ENCODE measurements at places on chromosomes 1 and 21.

GRCh38 chr1:101438359-101438758 is 201.5 kb downstream of the S1PR1 start:
- no peak for DNase-seq

- DNase-seq, result no peak
Measured at GRCh38 chr1:33119532-33120217, 38.7 kb downstream of the AZIN2 start.

DNA sequence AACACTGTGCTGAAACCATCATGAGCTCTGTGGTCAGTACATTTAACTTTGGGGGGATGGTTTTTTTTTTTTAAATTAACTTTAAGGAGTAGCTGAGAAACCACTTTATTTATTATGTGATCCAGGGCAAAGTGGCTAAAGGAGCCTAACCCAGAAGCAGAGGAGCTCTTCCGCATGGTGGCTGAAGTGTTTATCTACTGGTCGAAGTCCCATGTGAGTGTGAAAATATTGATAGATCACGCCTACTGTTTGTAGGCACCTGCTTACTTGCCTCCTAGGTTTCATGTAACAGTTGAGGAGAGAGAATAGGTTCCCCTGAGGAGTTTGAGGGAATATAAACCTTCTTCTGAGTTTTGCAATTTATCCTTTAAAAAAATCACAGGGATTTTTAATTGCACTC is 181.4 kb downstream of the ZP4 start:
- DNase-seq, result no peak

GRCh38 chr21:41877901-41878830 is 978 bp downstream of the PRDM15 start:
- peak; percentile 42 for DNase-seq

- no peak for DNase-seq
Measured at GRCh38 chr1:157176591-157177121, 38.5 kb upstream of the ETV3 start.

DNA sequence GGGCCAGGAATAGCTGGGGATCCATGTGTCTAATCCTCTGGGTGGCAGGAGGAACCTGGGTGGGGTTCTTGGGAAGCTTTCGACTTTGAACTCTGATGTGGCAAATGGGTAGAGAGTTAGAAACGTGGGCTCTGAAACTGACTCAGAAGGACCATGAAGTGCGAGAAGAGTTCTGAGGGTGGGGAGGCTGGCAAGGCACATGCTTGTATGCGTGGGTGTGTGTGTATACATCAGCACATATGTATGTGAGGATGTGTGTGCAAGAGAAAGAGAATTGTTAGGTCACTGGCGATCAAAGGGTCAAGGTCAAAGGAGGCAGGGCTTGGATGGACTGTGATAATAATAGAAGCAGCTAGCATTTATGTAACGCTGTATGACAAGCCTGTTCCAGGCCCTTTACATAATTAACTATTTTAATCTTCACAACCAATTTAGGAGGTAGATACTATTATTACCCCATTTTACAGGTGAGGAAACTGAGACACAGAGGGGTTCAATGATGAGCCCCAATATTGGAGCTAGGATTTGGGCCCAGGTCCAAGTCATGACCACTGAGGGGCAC is 84.5 kb upstream of the POU3F1 start:
- no peak for DNase-seq

- DNase-seq, result no peak
Measured at GRCh38 chr1:209720826-209721225, 16.2 kb downstream of the HSD11B1 start.

DNA sequence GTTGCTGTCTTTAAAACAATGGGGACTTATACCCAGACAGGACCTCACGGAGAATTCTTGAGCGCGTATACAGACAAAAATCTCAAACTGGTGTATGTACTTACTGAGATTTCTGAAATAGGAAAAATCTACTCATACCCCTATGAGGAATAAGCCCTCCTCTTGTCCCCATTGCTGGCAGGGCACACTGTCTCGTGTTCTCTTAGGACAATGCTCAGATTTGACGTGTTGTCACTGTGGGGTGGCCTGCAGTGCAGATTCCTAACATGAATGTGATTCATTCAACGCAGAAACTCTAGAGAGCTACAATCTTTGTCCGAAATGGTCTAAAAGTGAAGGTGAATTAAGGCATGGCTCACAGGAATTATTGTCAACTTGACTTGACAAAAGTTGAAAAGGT is 31.1 kb upstream of the PDE9A start:
- no peak for DNase-seq

- no peak for DNase-seq
Measured at GRCh38 chr1:84402501-84402900, 4.2 kb downstream of the DNASE2B start.

DNA sequence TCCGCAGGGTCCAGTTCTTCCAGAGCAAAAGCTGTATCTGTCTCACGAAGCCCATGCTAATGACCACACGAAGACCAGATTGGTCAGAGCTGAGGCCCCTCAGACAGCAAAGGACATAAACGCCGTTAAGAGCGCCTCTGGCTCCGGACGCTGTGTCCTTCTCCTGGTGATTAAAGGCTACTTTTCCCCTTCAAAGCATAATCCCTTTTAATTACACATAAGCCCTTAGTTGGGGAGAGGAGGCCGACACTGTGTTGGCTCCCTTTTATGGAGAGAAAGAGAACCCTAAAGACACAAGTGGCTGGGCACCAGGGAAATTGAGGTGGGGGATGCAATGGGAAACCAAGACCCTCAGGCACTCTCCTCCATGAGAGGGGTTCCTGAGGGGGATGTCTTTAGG is at the start of gene ABCA4:
TSS of gene ABCA4 (minus strand) at position 158 of the 400 bp plus-strand sequence. CDS start at position 55, 103 bp downstream.
- no peak for DNase-seq

GRCh38 chr1:66490816-66491215 is 43.1 kb upstream of the SGIP1 start:
- no peak for DNase-seq

DNA sequence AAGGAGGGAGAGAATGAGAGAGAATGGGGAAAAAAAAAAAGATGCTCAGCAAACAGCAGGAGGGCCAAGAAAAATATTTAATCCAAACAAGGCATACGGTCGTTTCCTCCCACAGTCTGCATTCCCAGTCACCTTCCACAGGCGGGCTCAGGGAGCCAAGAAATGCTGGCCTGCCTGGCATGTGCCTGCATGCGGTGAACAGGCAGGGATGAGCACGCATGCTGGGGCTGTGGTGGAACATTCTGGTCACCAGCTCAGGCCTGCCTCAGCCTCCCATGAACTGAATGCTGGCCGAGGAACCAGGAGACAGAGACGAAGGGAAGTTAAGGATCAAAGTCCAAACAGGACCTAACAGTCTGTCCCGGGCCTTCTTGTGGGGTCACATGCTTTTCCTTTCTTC is 335.3 kb downstream of the ASTN1 start:
- DNase-seq, result no peak

DNA sequence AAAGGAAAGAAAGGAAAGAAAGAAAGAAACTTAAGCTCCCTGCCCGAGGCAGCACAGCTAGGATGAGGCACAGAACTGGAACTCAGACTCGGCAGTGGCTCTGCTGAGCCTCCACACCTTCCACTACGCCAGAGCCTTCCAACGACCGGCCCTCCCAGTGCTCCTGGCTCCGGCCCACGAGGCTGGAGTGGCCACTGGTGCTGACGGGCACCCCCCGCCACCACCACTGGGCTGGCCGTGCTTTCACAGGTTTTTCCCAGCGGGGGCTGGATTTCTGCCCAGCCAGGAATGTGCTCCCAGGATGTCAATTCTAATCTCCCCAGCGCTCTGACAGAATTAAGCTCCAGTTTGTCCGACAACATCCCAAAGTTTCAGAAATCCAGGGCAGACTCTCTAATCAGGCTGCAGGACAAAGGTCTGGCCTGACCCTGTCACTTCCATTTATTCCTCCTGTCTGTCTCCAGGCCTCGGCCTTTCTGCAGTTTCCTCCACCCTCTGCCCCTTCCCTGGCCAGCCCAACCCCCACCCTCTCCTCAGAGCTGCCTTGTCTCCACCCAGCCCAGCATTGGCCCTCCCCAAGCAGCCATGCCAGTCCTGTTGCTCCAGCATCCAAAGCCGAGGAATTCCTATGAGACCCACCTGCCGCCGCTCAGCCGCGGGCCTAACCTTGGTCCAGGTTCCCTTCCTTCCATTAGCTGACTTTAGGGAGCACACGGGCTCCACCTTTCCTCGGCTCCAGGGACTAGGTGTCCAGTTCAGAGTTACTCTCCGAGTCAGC is 81.9 kb downstream of the CASZ1 start:
- no peak for DNase-seq

- no peak for DNase-seq
Measured at GRCh38 chr1:201153474-201154388, 543 bp downstream of the TMEM9 start.

GRCh38 chr1:111535256-111536191 is 32.1 kb upstream of the ADORA3 start:
- no peak for DNase-seq

DNA sequence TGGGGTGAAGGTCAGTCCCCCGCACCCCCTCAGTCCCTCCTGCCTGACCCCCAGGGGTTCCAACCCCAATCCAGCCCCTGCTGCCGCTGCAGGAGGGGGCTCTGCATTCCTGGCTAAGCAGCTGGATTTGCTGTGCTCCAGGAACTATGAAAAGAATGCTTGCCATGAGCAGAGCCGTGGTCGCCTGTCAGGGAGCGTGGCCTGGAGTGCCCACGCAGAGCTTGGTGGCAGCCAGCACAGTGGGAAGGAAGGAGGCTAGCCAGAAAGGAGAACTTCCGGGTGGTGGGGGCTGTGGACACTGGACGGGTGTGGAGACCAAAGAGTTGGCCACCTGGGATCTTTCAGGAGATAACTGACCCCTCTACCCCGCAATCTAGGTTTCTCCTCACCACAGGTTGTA is 5.6 kb downstream of the COL8A2 start:
- DNase-seq, result no peak

GRCh38 chr1:31581821-31582810 is 5.8 kb downstream of the TINAGL1 start:
- no peak for DNase-seq

DNA sequence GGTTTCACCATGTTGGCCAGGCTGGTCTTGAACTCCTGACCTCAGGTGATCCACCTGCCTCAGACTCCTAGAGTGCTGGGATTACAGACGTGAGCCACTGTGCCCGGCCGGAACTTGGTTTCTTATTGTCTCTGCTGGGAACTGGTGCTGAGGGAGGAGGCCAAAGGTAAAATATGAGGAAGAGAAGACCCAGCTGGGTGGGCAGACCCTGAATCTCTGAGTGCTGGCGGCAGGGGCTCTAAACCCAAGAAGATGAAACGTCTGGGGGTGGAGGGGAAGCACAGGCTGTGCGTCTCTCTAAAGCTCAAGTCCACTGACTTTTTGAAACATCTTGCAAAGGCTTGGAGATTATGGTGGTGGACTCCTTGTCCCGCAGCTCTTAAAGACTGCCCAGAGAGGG is 82.0 kb upstream of the TLR5 start:
- DNase-seq, result no peak

- no peak for DNase-seq
Measured at GRCh38 chr1:221411283-221411682, 330.6 kb downstream of the DUSP10 start.

- no peak for DNase-seq
Measured at GRCh38 chr1:3367376-3367775, 87.1 kb upstream of the ARHGEF16 start.

DNA sequence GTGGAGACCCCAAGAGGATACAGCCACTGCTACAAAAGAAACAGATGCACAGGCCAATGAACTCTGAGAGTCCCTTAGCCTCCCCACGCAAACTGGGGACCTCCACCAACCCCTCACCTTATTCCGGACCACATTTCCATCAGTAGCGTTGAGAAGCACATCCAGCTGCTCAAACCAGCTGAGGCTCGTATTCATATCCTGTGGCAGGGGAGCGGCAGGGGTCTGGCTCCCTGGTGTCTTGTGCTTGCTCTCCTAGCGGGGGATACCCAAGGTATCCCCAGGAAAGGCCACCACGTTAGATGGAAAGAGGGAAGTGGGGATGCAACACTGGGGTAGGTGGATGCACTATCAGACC is 481 bp downstream of the CCDC163 start:
- DNase-seq, result no peak

GRCh38 chr1:225155555-225155954 is 226.1 kb downstream of the DNAH14 start:
- no peak for DNase-seq

- no peak for DNase-seq
Measured at GRCh38 chr1:164716992-164717703, 158.2 kb downstream of the PBX1 start.

DNA sequence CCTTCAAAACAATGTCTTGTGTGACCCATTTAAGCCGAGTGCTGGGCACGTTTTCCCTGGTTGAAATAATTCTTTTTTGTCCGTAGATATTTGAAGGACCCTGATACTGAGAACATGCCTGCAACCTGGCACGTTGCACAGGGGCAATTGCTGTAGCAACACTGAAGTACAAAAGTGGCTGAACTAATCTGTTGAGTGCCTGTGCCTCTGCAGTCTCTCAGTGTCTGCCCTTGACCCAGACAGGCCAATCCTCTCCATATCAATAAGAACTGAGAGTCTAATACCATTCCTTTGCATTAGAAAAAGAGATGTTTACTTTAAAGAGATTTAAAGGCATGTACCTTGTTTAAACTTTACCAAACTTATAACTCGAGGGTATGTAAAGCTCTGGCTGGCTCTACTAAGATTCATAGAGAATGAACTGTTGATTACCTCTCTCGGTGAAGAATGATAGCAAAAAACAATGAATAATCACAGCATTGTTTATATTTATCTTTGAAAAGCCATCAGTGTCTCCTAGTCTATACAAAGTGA is 2.4 kb downstream of the GREM2 start:
- no peak for DNase-seq

DNA sequence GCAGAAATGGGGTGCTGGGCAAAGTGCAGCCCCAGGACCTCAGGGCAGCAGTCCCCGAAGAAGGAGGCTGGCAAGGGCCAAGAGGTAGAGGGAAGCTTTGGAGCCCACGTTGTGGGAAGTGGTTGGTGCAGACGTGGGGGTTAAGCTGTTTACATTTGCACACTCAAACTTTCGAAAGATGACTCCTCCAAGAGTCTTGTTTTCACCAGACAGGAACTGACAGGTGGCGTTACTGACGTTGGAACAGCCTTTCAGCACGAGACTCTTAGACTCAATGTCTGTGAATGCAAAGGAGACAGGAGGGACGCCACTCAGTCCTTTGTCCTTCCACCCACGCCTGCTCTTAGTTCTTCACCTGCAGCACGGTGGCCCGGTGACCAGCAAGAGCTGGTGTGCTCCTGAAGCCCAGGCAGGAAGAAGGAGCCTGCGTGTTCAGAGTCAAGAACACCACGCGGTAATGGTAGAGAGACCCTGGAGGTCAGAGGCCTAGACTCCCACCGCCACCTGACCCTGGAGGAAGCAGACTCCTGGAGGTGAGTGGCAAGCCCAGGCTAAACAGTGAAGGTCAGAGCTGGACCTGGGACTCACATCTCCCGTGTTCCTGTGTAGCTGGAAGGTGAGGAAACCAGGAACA is 15.9 kb downstream of the LYPD8 start:
- DNase-seq, result no peak
